ENCODE measurements at places on chromosomes 13 and 19. TPM values are rescaled to one million over a fixed set of nuclear protein-coding genes. Genes with fewer than 3 reads are reported as not detected.

The CD33 gene
- total RNA-seq = 0.09 TPM

The PSPN gene
- 2.8 TPM for total RNA-seq

The PPP1R15A gene
- total RNA-seq = 82.0 TPM

The FXYD5 gene
- 35.4 TPM for total RNA-seq

The ZNF587B gene
- total RNA-seq = 39.9 TPM

The ZNF675 gene
- 26.7 TPM for total RNA-seq

The KMT5C gene
- total RNA-seq = 80.6 TPM

The KRTDAP gene
- total RNA-seq = 4.2 TPM

The HDGFL2 gene
- total RNA-seq = 117 TPM

The ONECUT3 gene
- total RNA-seq = not detected

The TNFSF9 gene
- total RNA-seq = 3.9 TPM

The PRRG2 gene
- 2.6 TPM for total RNA-seq

The MEX3D gene
- 92.4 TPM for total RNA-seq

The OXGR1 gene
- 0.31 TPM for total RNA-seq

The ZNF625 gene
- 29.8 TPM for total RNA-seq

The MAST3 gene
- 11.3 TPM for total RNA-seq

The MTUS2 gene
- total RNA-seq = 1.2 TPM

The RNF225 gene
- total RNA-seq = 0.92 TPM

The PSG4 gene
- not detected for total RNA-seq

The C19orf85 gene
- total RNA-seq = 0.29 TPM

The IRS2 gene
- 37.0 TPM for total RNA-seq

The LILRB5 gene
- not detected for total RNA-seq

The DKKL1 gene
- 1.8 TPM for total RNA-seq

The C5AR1 gene
- 0.48 TPM for total RNA-seq

The SIGLEC10 gene
- total RNA-seq = not detected

The JSRP1 gene
- 0.66 TPM for total RNA-seq

The PIK3R2 gene
- total RNA-seq = 48.2 TPM

The ARID3A gene
- total RNA-seq = 121 TPM

The GDF15 gene
- total RNA-seq = 0.90 TPM

The ZNF460 gene
- 48.9 TPM for total RNA-seq

The CEACAM4 gene
- not detected for total RNA-seq

All from endodermal cell (in vitro differentiated cells).